ENCODE measurements at places on chromosomes 11 and 22. TPM values are rescaled to one million over a fixed set of nuclear protein-coding genes. Genes with fewer than 3 reads are reported as not detected.

EXPH5 gene
- total RNA-seq, result 9.5 TPM

ELP4 gene
- total RNA-seq, result 21.2 TPM

CBX7 gene
- total RNA-seq, result 128 TPM

DERL3 gene
- total RNA-seq, result 0.95 TPM

GAL3ST3 gene
- 0.26 TPM for total RNA-seq

MISFA gene
- total RNA-seq, result not detected

C11orf16 gene
- not detected for total RNA-seq

GLB1L3 gene
- total RNA-seq, result not detected

LRRN4CL gene
- 36.2 TPM for total RNA-seq

DNA sequence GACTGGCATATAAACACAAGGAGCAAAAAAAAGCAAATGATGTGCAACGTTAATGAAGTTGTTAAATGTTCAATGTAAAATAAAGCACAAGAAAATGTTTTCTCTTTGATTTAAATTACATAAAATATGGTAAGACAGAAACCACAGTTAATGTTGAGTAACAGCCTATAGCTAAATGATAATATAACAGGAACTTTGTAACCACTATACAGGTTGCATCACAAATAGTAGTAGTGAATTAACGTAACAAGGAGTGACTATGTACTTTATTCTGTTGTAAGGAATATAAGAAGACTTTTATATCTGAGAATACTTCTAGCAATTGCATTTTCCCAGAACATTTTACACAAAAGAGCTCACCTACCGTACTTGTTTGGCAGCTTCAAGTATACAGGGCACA lies 16.9 kb downstream of the SAAL1 start:
- no peak for DNase-seq

DNA sequence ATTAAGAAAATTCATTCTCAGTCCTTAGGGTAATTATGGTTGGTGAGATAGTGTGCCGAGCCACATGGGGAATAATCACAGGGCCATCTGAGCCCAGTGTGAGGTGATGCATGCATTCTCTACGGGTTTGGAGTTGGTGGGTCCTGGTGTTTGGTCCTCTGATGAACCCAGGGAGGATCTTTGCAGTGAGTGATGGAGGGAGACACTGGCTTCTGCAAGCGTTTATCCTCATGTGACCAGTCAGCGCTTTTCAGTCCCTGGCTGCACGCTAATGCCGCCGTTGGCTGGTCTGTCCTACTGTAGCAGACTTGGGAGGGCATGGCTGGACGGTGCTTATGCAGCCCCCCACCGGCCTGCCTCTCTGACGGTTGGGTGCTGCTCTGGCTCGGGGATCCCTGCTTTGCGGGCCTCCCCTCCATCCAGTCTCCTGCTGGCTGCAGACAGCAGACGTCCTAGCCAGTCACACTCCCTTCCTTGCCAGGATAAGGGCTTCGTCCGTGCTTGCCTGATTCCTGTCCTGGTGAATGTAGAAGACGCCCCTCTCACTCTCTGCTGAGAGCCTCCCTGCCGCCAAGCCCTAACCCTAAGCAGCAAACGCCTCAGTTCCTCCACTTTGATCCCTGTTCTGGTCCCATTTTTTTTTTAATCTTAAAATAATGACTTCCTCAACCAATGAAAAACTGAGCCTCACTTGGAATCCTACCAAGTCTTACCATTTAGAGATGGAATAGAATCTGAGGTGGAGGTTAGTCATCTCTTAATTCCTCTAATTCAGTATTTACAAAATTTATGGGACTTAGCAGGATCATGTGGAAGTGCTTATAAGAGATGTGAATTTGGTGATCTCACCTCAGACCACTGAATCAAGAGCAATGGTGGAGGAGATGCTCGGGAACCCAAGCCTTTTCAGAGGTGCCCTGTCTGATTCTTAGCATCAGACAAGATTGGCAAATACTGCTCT lies 143.7 kb upstream of the SORL1-AS1 start:
- no peak for DNase-seq

DNA sequence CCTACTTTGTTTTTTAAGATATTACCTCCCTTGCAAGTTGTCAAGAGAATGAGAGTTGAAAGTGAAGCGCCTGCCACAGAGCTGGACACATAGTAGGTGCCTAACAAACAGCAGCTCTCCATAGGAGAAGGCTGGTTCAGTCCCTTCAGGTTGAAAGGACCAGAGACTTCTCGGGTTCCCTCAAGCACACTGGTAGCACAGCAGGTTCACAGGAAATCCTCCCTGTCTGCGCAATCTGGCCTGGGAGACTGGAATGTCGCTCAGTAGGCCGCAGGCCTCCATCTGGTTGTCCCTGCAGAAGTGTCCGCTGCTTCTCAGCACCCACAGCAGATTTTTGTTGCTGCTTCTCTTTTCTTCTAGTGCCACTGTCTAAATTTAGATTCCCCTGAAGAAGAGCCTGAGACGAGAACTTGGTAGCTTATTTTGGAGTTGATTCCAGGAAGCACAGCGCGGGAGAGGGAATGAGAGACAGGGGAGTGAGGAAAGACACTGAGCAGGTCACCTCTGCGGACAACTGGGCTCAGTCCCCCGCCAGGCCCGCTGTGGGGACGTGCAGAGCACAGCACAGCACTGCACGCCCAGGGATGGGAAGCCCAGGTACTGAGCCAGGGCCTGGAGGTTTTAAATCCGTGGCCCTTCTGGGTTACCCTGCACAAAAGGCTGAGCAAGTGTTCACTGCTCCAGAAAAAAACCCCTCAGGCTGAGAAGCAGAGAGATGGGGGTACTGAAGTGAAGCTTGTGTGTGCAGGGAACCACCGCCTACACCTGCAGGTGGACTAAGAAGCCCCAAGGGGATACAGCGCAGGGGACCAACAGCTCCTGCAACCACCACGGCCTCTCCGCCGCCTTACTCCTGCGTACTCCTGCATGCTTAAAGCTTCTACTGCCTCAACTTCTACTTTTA lies 31.6 kb downstream of the RBX1 start:
- no peak for DNase-seq

GRCh38 chr11:83294208-83294607 lies 8.0 kb upstream of the CCDC90B start:
- DNase-seq, result no peak

- DNase-seq, result no peak
Observed at GRCh38 chr22:19430890-19431541, 517 bp downstream of the HIRA start.

DNA sequence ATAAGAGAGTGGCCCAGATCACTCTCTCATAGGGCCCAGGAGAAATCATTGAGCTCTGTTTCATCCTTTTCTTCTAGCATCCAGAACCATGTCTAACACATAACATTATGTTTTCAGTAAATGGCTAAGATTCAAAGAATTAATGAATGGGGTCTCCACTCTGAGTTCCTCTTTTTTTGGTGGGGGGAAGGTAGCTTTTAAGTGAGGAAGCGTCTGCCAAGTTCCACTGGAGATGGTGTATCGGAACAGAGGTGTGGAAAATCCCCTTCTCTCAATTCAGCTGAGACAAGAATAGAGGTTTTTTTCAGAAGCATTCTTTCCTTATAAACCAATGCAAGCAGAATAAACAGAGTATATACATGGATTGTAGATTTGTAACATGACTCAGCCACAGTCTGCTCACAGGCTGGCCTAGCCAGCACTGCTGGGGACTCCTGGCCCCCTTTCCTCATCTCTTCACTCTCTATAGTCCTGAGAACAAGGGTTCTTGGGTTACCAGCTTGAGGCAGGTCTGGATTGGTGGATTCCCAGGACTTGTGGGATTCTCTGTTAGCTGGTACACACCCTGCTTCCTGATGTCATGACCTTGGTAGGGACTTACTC lies 97.2 kb downstream of the TRAF6 start:
- no peak for DNase-seq

GRCh38 chr22:36713436-36713835 lies 9.9 kb upstream of the CACNG2 start:
- DNase-seq, result no peak

DNA sequence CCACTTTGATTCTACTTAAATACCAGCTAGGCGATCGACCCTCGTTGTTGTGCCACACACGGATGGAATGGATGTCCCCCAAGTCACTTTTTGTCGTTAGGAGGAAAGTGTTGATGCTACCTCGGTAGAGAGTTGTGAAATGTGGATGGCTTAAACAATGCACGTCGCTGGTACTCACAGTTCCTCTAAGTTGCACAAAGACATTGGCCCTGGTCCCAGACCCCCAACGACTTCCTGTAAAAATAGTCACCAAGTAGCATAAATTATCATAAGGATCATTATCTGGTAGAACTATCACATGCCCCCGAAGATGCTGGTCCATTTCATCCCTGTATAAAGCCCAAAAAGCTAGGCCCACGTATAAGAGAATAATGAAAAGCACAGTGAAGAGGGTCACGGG lies 3.8 kb downstream of the PKDREJ start:
- no peak for DNase-seq

- DNase-seq, result no peak
Observed at GRCh38 chr11:441043-441417, 781 bp downstream of the ANO9 start.

DNA sequence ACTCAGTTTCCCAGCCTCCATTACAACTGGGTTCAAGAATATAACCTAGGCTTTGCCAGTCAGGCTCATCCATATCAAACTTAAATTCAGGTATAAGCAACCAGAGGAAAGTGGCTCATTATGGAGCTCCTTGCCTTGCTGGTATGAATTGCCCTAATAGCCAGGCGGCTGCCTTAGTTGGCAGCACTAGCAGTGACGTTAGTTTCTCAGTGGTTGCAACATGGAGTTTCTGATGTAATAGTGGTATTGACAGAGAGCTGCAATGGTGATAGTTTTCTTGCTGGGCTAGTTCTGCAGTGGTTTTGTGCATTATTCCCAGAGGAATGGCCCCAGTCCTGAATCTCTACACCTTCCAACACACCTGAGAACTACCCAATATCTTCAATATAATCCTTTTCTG lies 3.8 kb upstream of the TMEM123 start:
- DNase-seq, result no peak

DNA sequence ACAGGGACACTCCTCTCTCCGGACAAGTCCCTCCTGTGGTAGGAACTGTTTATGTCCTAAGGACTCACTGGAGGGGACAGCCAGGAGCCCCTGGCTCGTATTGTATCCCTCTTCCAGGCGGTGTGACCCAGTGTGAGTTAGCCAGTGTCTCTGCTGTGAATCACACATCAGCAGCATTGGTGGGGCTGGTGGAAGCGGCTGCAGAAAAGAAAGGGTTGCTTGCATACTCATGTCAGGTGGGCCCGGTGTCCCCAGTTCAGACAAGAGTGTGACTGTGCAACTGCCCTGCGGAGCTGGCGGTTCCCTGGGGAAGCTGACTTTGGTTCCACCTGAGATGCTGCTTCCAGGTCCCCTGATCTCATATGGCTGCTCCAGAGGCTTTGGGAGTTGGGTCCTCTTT lies 99.4 kb downstream of the ZBTB16 start:
- DNase-seq, result no peak

DNA sequence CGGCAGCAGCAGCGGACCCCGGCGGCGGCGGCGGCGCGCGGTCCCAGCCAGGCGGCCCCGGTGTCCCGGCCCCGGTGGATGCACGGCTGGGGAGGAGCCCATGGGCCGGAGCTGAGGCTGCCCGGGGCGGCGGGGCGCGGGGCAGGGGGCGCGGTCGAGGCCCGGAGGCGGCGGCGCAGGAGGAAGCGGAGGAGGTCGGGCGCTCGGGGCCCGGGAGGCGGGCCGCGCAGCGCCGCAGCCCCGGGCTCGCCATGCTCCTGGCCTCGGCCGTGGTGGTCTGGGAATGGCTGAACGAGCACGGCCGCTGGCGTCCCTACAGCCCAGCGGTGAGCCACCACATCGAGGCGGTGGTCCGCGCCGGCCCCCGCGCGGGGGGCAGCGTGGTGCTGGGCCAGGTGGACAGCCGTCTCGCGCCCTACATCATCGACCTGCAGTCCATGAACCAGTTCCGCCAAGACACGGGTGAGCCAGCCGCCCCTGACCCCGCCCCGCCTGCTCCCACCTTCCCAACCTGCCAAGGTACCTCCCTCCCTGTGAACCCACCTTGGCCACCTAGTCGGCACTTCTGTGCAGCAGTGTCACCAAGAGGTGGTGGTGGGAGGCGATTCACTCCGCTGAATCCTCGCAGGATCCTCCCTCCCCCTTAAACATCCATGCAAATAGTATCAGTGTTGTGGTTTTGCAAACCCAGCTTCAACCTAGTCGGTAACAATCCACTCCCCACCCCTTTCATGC lies 580 bp downstream of the DTX4 start:
- DNase-seq, result no peak

DNA sequence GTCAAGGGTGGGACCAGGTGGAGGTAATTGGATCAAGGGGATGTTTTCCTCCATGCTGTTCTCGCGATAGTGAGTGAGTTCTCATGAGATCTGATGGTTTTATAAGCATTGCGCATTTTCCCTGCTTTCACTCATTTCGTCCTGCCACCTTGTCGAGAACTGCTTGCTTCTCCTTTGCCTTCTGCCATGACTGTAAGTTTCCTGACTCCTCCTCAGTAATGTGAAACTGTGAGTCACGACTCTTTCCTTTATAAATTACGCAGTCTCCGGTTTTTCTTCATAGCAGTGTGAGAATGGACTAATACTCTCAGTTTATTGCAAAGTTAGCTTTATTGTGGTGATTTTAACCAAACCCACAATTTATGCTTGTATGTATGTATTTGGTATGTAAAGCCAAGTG lies 878.5 kb upstream of the ANO3 start:
- no peak for DNase-seq

DNA sequence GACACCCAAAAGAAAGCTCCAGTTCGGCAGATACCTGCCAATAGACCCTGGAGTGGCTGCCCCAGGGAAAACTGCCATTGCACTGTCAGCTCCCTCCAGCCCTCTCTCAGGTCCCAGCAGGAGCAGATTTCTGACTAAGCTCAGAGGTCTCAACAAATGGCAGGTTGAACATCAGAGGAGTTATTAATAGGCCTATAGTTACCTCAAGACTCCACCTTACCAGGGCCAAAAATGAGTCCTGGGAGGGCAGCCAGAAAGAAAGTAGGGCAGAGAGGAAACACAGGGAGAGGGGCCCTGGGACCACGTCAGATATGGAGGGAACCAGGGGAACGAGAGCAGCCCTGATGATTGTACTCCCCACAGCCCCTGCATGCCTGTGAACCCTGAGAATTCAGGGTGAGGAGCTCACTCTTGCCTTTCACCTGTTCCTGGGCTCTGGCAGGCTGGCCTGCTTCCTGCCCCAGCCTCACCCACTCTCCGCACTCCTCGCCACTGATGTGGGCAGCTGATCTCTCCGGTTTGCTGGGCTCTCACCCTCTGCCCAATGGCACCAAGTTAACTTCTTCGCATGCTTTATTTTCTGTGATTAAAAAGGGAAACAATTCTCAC lies 4.3 kb upstream of the RGL4 start:
- DNase-seq, result no peak

Measured in uterus (tissue), 4 donors.